Naive B cell (primary cell): ENCODE measurements at places on chromosomes 7 and 10.

DNA sequence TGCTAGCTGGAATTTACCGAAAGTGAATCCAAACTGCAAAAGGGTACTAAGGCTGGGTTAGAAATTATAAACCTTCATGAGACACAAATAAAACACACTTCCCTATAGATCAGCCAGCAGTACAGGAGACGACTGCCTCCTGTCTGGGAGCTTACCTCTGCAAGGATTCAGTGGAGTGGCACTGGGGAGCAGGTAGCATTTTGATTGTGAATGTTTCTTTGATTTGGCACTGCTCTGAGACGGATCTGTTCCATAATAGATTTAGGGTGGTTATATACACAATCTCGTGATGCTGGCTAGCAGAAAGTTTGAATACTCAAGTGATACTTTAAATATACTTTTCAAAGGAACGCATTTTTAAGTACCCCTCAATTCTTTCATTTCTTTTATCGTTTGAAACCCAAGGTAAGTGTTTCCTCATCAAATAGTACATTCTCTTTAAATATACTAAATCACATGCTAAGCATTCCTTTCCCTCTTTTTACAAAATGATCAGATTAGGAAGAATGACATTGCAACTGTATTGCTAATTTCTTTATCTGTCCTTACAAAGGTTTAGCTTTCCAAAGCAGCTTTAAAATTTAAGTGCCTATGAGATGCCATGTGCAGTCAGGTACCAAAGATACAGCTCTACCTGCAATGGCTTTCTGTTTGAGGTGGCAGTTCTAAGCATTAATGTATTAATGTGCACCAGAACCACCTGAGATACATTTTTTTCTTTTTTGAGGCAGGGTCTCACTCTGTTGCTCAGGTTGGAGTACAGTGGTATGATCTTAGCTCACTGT, 20.6 kb upstream of the CHCHD3 start:
- DNase-seq, result no peak

GRCh38 chr10:24009736-24010135, 199.2 kb upstream of the KIAA1217 start:
- no peak for DNase-seq

- no peak for DNase-seq
Measured at GRCh38 chr10:114077347-114077746, 33.7 kb downstream of the ADRB1 start.

DNA sequence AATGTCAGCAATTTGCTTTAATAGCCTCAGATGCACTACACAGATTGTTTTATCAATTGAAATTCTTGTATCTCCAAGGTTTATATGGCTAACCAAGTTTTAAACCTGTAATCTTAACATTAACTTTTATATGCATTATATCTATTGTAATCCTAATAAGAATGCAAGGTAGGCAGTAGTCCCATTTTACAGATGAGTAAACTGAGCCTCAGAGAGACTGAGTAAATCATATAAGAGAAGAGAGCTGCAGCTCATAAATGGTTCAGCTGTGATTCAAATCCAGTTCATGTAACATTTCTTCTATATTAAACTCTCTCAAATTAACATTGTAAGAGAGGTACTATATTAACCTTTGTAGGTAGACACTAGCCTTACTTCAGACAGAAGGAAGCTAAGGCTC, 44.0 kb downstream of the MALSU1 start:
- no peak for DNase-seq

GRCh38 chr10:97053276-97053675, 132.5 kb downstream of the SLIT1 start:
- DNase-seq, result no peak
